ENCODE measurements at places on chromosomes 7 and 10.
A peak's percentile ranks its signal among the peaks of the same experiment; 100 is the strongest.

GRCh38 chr7:20828947-20829346 lies 42.3 kb upstream of the SP8 start:
- no peak for DNase-seq

- peak; percentile 50 for DNase-seq
These were observed 598 bp downstream of the MMS19 start for GRCh38 chr10:97497572-97498075.

DNA sequence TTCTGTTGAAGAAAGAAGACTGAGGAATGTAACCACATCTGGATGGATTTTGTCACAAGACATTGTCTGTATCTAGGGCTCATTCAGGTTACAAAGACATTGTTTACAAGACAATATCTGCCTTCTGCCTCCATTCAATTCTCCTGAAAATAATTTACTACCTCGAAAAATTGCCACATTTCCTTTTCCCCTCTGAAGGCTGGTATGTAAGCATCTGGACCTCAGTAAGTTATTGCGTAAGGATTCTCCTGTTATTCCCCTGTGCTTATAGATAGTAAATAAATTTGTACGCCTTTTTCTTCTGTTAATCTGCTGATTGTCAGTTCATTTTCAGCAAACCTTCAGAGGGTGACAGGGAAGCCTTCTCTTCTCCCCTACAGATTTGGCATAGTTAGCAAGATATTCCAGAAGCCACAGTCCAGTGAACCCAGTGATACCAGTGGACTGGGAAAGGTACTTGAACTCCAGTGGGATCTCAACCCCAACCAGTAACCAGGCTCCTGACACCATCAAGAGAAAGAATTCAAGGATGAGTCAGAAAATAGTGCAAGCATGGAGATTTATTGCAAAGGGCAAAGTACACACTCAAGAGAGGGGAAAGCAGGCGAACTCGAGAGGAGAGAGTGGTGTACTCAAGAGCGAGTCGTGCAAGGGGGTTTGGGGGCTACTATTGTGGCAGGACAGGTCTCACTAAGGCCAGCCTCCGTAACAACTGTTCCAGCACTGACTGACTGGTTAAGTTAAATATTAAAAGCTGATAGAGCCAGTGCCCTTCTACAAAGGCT lies 706.9 kb upstream of the GHITM start:
- no peak for DNase-seq

DNA sequence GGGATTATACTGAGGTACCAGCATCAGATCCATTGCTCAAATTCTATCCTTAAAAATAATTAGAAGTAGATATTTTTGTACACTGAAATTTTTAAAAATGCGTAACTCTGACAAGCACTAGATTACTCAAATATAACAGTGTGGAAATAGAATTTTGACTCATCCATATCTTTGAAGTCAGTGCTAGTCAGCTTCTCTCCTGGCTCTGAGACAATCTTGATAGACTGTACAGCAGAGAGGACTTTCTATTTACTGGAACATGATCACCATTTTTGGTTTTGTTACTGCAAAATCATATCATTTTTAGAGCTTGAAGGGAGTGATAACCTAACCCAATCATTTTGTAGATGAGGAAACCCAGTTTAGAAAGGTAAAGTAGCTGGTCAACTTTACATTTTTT lies 195.0 kb downstream of the MTERF1 start:
- no peak for DNase-seq

DNA sequence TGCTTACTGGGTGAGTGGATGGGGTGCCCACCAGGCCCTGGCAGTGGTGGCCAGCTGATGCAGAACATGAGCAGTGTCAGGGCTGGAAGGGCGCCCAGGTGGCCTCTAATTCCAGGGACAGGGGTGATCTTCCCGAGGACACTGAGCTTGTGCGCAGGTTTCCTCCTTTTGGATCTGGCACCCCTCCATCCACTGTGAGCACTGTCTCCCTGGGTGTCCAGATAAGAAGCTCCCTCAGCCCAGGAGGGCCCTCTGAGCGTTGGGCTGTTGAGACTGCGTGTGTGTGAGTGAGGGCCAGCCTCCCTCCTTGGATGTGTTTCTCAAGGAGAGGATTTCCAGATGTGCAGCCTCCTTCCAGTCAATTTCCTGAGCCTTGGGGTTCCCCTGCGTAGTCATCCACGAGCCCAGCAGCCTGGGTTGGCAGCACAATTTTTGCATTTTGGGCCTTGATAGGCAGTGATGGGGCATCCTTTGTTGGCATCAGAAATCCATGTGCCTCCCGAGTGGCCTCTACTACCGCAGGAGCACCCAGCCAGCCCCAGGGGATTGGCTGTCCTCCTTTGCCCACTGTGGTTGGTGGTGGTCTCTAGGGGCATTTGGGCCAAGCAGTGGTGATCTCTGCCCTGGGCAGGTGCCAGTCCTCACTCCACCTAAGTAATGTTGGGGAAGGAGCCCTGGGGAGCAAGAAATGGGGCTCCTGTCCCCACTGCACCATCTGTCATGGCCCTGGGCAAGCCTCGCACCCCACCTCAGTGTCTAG lies 20.9 kb upstream of the BTBD16 start:
- DNase-seq, result no peak

Measured in midbrain (tissue), 1 donor.